ENCODE measurements at places on chromosomes 12 and 14. TPM values are rescaled to one million over a fixed set of nuclear protein-coding genes. Genes with fewer than 3 reads are reported as not detected.

The COQ5 gene
- polyA plus RNA-seq = 19.5 TPM

The LGR5 gene
- polyA plus RNA-seq = not detected

The KRT6C gene
- polyA plus RNA-seq = 229 TPM

The PLEKHA5 gene
- polyA plus RNA-seq = 27.8 TPM

The RPGRIP1 gene
- 0.11 TPM for polyA plus RNA-seq

The CACNA2D4 gene
- polyA plus RNA-seq = 0.89 TPM

The NGDN gene
- polyA plus RNA-seq = 20.7 TPM

The CEP290 gene
- polyA plus RNA-seq = 1.9 TPM

The CLEC4C gene
- polyA plus RNA-seq = not detected

The ZNF891 gene
- polyA plus RNA-seq = 0.75 TPM

The MYO1H gene
- 0.62 TPM for polyA plus RNA-seq
